ENCODE measurements at places on chromosomes 2 and 18.

DNA sequence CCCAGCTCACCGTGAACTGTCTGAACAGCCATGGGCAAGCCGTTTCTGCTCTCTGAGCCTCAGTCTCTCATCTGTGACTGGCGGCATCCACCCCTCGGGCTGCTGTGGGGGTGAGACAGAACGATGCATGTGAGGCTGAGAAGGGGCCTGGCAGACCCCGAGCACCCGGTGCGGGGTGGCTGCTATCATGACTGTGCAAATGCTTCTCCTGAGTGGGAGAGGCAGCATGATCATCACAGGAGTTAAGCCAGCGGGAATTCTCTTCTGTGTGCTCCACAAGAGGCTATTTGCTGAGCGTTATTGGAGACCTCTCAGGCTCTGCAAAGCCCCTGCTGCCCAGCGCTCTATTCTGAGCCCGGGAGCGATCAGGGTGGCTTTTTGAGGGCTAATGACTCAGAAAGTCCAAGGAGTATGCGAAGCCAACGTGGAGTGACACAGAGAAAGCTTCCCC lies 45.8 kb upstream of the ID2 start:
- DNase-seq = no peak

- no peak for DNase-seq
Measured at GRCh38 chr2:85935746-85936208, 47.0 kb upstream of the ST3GAL5 start.

DNA sequence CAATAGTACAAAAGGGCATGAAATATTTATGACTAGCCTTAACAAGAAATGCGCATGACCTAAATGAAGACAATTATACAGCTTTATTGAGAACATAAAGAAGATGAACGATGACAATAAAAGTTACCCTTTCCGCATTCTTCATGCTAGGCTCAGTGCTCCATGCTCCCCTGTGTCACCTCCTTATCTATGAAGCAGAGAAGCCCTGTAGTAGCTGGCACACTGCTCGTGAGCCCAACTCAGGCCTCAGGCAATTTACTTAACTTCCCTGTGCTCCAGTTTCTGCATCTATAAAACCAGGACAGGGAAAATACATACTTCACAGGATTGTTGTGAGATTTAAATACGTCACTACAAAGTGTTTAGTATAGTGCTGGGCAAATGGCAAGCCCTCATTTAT lies 34.5 kb upstream of the NABP1 start:
- no peak for DNase-seq

DNA sequence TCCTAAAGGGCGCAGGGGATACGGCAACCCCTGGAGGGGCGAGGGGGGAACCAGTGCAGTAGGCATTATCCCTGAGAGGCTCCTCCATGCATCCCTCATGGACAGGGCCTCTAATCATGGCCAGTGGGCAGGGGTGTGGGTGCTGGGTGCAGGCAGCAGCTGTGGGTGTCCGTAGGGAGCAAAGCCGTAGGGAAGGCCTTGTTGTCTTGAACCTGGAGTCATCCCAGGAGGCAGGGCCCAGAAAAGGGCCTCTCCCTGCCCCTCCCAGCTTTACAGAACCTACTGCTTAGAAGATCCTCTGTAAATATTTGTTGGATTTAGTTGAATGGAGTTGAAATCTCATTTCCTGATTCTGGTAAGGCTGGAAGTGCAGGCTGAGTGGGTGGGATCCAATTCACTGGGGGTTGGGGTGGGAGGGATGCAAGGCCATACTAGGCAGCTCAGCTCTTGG lies 207.0 kb upstream of the HAAO start:
- no peak for DNase-seq

- DNase-seq = no peak
Measured at GRCh38 chr2:160440888-160441287, 52.7 kb downstream of the RBMS1 start.

DNA sequence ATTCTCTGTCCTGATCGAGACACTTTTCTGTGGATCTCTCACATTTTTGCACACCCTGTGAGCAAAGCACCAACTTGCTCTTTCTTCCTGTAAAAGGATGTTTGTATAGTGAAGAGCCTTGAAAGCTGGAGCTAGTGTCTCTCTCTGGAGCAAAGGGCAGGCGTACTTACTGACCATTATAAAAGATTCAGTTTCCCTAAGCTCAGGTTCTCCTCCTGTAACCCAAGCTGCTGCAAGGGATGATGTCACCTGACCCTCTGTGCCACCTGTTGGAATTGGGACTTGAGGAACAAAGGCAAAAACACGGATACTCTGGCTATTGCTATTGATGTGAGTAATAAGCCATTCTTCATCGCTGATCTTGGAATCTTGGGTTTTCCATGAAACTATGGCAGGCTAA lies 52.6 kb upstream of the NEMP2 start:
- DNase-seq = no peak

GRCh38 chr18:13809043-13809430 lies 14.9 kb upstream of the MC5R start:
- DNase-seq = no peak

- no peak for DNase-seq
Measured at GRCh38 chr18:74778191-74778847, 180.6 kb downstream of the ZNF407 start.

DNA sequence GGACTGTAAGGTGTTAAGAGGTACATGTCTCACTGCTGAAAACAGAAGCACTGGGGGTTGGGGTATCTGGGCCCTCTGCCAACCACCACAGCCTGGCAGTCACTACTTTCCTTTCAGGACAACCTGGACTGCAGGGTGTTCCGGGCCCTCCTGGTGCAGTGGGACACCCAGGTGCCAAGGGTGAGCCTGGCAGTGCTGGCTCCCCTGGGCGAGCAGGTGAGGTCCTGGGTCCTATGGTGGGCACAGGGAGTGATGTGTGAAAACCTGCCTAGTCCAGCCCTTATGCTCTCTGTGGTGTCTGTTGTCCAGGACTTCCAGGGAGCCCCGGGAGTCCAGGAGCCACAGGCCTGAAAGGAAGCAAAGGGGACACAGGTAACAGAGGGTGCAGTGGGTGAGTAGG lies 40.0 kb downstream of the MARCO start:
- DNase-seq = no peak

- no peak for DNase-seq
Measured at GRCh38 chr2:58649756-58650155, 408.6 kb upstream of the FANCL start.

GRCh38 chr18:27921392-27921791 lies 255.5 kb downstream of the CDH2 start:
- no peak for DNase-seq

GRCh38 chr2:102736410-102737409 lies 25.1 kb upstream of the TMEM182 start:
- peak; percentile 80 for DNase-seq

DNA sequence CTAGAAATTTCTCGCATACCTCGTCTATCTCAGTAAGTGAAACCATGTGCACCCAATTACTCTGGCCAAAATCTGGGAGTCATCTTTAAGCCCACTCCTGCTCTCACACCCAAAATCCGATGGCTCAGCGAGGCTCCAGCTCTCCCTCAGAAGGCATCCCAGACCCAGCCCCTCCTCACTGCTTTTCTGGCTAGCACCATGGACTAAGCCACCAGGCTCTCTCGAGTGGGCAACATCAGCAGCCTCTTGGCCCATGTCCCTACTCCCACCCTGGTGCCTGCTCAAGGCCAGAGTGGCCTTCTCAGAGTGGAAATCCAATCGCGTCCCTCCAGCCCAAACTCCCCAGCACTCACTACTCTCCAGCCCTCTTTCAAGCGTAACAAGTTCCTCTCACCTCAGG lies 27.2 kb downstream of the TNS1 start:
- DNase-seq = no peak
